ENCODE measurements at places on chromosomes 7 and 10.

DNA sequence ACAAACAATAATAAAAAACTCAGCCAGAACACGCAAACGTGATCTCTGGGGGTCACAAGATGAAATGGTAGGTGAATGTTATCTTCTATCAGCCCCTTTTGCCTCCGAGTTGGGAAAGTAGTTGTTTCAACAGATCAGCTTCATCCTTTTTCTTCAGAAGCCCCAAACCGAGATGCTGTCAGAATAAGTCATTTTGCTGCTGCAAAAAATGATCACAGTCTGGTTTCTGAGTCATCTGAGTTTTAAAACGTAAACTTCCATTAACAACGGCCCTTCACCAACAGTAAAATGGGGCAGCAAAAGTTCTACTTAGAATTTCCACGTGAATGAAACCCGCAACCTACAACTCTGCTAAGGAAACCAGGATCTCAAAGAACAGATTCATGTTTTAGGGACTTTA is 44.9 kb downstream of the JCAD start:
- no peak for DNase-seq

- no peak for DNase-seq
Measured at GRCh38 chr7:158588085-158588877, 658 bp upstream of the PTPRN2 start.

DNA sequence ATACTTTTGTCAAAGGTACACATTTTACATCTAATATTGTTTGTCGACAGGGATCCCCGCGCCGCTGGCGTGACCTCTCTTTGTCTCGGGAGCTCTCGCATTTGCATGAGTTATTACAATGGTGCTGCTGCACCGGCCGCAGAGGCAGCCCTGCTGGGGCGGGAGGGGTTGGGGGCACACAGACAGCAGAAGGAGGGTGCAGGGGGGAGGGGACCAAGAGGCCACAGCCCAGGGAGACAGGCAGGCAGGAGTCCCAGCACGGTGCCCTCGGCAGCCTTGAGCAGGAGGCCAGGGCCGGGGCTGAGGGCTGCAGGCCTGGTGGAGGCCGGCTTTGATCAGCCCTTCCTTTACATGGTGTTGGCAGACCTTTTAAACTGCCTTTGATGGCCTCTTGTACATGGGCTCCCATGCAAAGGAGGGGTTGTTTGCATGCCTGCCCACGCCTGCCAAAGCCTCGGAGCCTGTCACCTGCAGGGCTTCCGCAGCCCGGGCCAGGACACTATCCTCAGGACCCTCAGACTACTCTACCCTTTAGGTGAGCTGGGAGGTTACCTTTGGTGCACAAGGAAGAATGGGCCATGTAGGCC is 95.5 kb downstream of the EBF3 start:
- no peak for DNase-seq

GRCh38 chr10:35464825-35465456 is 128.6 kb downstream of the CCNY start:
- DNase-seq: no peak

DNA sequence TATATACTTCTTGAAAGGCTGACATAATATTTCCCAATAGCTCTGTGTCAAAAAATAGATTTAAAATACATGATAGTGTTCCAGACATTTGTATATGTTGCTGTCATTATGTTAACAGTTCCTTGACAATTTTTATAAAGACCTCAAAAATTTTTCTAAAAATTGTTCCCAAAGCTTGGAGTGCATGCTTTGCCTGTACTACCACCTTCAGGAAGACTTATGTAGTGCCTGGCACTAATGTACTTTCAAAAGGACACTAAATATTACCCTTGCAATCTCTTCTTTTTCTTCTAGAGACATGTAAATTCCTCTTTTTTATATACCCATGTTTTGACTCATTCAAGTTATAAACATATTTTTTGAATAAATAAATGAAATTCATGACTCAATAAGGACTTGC is 48.0 kb upstream of the SP8 start:
- DNase-seq: no peak

DNA sequence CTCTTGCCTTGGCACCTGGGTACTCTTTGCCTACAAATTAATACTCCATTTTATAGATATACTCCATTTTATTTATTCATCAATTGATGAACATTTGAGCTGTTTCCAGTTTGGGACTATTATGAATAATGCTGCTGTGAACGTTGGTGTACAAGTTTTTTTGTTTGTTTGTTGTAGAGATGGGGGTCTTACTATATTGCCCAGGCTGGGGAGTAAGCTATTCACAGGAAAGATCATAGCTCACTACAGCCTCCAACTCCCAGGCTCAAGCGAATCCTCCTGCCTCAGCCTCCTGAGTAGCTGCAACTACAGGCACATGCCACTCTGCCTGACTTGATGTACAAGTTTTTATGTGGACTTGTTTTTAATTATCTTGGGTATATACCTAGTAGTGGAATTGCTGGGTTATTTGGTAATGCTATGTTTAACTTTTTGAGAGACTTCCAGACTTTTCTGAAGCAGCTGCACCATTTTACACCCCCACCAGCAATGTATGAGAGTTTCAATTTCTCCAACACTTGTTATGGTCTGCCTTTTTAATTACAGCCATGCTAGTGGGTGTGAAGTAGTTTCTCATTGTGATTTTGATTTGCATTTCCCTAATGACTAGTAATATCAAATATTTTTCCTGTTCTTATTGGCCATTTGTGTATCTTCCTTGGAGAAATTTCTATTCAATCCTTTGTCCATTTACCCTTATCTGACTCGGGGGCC is 15.9 kb downstream of the WBP1L start:
- DNase-seq: no peak

DNA sequence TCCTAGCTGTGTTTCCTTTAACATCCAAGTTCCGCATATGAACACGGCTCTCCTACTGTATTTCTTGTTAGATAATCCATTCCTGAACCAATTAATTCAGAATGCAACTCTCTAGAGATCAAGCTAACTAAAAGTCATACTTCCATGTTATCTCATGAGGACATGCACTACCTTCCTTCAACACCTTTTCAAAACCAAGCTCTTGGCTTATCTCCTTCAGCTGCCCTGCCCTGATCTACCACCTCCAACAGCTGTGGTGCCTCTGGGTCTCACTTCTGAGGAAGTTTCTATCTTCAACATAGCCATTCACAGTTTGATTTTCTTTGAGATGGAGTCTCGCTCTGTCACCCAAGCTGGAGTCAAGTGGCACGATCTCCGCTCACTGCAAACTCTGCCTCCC is 109.5 kb downstream of the IDE start:
- no peak for DNase-seq

- DNase-seq: peak; percentile 64
Measured at GRCh38 chr7:111438369-111439289, 123.7 kb downstream of the IMMP2L start.

DNA sequence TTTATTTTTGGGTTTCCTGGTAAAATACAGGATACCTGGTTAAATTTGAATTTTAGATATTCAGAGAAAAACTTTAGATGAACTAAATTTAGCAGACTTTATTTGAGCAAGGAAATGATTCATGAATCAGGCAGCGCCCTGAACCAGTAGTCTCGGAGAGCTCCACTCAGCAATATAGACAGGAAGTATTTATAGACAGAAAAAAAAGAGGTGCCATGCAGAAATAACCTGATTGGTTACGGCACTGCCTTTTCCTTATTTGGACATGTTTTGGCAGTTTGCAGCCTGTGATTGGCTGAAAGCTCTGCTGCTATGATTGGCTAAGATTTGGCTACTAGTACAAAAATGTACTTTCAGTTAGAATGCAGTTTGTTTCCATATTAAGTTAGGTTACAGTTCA is 198.3 kb upstream of the DKK1 start:
- DNase-seq: peak; percentile 1

- DNase-seq: no peak
Measured at GRCh38 chr10:127193125-127193524, 3.3 kb downstream of the INSYN2A start.

GRCh38 chr10:36424502-36424901 is 700.9 kb upstream of the ANKRD30A start:
- DNase-seq: no peak

- DNase-seq: no peak
Measured at GRCh38 chr10:70998086-70998485, 109.7 kb upstream of the PCBD1 start.

- DNase-seq: no peak
Measured at GRCh38 chr10:4514445-4515108, 311.4 kb upstream of the AKR1E2 start.

GRCh38 chr10:104300736-104301292 is 31.8 kb downstream of the GSTO2 start:
- peak; percentile 97 for DNase-seq

GRCh38 chr7:2521341-2521745 is 1.8 kb downstream of the LFNG start:
- no peak for DNase-seq

DNA sequence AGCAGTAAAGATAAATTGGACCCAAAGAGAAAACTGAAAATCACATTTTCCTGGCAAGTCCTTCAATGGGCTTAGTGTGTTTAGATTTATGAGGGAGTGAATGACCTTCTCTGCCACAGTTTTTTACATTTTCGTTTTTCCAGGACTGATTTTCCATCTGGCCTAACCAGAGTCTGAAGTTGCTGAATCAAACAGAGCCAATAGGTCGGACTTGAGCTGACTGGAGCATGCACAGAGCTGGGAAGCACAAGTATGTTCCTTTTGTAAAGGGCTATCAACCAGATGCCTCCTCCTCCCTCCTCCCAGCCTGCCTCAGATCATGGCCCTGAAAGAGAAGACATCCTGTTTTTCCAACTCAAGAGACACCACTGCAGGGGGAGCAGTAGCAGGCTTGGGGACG is 126.0 kb upstream of the ANKRD1 start:
- no peak for DNase-seq

DNA sequence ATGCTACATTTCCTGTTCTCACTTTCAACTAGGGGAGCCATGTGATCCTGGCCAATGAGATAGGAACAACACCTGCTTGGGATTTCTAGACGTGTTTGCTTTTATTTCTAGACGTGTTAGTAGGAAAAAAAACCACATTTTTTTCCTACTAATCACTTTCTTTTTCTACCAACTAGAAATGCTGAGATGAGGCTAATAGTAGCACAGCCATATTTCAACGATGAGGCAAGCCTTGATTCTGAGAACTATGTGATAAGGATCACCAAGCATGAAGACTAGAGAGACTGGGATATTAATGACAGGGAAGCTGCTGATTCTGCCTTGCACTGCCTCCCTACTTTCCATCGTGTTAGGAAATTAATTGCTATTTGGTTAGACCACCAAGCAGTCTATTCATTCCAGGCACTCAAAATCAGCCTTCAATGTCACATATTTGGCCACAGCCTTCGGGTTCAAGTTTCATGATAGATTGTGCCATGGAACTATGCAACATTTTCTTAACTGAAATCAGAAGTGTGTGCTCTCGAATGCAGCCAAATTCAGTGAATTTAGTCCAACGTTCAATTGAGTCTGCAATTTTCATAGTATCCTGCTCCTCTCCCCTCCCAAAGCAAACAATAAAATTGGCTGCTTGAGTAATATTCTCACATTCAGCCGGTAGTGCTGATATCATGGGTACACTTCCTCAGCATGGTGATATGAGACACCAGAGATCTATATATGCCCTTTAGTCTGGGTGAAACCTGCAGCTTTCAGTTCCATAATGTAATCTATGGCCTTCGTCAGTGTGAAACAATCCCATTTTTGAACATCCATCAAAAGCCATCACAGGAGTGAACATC is 98.1 kb downstream of the GPR37 start:
- no peak for DNase-seq

Measured in skeletal muscle cell (primary cell).